ENCODE measurements at places on chromosomes 6 and 20.

GRCh38 chr6:149856256-149856994, 7.7 kb downstream of the LRP11 start:
- no peak for DNase-seq

GRCh38 chr6:92281571-92282076, 1137.7 kb downstream of the EPHA7 start:
- DNase-seq, result no peak

DNA sequence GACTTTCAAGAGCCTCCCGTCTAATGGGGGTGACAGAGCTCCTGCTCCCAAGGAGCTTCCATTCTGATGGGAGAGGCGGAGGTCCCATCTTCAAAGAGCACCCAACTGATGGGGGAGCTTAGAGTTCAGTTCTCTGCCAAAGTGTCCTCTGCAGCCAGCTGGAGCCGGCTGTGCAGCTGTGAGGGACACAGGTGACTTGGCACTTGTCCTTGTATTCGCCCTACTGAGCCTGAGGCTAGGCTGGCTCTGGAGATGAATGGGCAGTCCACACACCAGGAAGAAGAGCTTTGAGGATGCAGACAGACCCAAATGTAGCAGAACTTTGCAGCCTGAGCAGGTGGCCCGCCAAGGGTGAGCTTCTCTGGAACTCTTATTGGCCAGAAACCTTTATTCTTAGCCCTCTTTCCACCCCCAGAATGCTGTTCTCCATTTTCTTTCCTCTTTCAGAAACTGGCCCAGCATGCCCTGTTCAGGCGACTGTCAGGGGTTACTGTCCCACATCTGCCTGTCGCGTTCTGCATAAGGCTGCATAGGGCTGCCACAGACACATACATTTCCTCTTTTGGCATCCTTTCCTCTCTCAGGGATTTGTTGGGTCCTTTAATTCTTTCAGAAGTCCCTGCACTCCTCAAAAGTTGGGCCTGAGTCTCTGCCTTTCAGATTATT, 108.7 kb upstream of the LRFN2 start:
- no peak for DNase-seq

GRCh38 chr20:43247361-43247760, 57.7 kb upstream of the PTPRT start:
- DNase-seq, result no peak

DNA sequence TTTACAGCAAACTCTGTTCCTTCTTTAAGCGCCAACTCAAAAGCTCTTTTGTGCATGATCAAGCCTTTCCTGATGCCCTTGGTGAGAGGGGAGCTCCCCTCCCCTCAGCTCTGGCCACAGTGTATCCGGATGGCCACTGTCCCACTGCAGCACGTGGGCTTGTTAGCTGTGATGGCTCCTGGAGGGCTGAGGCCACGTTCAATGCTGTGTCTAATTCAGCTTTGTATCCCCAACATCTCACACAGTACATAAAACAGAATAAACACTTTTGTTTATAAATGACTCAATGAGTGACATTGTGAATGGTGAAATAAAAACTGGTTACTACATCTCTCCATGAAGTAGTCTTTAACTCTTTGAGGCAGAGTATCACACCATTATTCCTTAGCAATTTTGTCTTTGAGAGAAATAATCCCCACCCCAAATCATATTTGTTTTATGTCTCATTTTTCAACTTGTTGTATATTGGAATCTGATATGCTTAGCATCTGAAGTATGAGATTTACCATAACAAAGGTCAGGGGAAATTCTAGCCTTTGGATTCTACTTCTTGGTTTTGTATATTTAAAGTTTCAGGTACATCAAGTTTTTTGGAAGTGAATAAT, 44.5 kb downstream of the EDN1 start:
- DNase-seq, result no peak

DNA sequence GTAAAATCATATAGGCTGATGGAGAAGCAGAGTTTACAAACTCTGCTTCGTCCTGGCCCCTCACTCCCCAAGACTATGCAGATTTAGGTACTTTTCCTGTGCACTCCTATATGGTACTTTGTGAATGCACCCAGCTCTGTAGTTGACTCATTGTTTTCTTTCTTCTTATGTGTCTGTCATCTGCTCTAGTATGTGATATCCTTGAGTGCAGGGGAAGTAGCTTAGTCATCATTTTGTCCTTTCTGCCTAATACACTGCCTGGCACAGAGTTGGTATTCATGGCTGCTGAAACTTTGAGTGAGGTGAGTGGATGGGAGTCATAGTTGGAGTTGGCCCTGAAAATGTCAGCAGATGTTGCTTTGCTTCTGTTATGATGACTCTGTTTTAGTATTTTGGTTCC, 222.6 kb downstream of the RNF144B start:
- DNase-seq, result no peak

DNA sequence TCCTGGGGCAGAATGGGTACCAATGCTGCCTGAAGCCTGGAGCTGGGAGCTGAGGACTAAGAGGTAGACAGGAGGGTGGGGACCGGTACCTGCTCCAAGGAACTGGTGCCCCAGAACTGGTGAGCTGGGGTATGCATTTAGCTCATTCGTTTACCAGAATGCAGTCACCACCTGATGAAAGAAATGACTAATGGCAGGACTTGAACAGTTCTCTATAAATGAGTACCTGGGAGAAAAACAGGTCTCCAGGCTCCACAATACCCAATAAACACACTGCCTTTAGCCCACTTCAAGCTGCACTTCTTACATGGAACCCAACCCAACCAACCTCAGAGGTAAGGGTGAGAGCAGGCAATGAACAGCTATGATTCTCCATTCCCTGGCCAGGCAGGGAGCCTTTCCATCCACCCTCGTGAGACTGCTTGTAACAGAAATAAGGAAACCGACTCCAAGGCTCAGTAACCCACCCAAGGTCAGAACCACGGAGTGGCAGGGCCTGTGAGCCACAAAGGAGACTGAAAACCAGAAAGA, 15.4 kb downstream of the FKBP1A start:
- DNase-seq, result no peak

DNA sequence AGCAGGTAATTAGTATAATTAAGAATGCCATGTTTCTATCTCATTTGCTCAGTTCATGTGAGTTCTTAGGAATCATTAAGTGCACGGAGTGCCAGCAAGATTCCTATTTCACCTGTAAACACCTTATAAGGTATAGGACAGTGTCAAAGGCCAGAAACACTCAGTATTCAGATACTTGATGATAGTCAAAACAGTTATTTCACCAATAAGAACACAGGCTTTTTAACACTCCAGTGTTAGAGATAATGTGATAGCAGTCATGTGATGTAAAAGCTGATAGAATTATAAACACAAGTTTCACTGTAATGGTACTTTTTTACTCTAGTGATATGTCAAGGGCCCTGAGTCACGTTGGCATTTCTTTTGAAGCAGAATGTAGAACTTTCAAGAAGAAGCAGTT, at the start of gene GPRC6A:
Gene GPRC6A, minus strand, starts transcription at position 101 of the 400 bp plus-strand sequence. Its CDS starts 70 bp downstream, at position 31.
- no peak for DNase-seq

GRCh38 chr20:33028875-33029274, 2.6 kb upstream of the BPIFB6 start:
- DNase-seq, result no peak

DNA sequence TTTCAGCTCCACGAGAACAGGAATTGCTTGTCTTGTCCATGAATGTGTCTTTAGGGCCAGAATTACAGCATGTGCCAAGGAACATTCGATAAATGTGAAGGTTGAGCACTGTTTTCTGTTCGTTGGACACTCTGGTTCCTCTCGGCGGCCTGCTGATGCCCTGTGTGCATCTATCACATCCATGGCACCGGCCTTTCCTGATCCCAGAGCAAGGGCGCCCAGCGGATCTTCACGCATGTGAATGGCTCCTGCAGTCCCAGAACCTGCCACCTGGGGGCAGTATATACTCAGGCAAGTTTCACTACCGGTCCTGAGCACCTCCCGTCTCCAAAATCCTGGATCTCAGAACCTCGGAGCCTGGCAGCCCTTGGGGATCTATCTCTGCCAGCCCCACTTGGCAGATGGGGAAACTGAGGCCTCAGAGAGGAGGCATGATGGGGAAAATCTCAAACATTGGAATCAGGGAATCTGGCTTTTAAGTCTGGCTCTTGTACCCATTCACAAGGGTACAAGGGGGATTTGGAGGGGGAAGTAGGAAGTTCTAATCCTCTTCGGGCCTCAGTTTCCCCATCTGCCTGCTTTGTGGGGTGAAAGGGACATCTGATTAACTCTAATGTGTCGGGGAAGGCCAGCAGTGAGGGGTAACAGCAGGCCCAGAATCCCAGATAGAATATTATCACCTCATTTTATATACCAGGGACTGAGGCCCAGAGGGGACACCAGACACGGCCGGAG, 4.3 kb upstream of the CEBPB start:
- DNase-seq, result peak; percentile 80

DNA sequence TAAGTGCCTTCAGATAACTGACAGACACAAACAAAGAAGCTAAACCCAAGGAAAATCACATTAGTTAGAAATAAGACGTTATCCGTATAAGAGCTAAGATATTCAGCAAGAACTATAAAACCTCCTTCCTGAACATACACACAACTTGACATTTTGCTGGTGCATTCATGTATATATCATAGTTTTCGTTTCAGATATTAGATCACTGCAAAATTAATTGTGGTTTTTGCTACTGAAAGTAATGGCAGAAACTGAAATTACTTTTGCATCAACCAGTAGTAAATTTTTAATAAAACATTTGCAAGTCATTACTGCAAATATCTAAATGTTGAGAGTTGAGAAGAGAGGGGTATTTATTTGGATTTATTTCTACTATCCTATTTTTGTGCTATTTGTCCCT, 26.1 kb upstream of the KCNQ5 start:
- DNase-seq, result no peak

- no peak for DNase-seq
Observed at GRCh38 chr6:52691718-52692117, 20.8 kb downstream of the TMEM14A start.

DNA sequence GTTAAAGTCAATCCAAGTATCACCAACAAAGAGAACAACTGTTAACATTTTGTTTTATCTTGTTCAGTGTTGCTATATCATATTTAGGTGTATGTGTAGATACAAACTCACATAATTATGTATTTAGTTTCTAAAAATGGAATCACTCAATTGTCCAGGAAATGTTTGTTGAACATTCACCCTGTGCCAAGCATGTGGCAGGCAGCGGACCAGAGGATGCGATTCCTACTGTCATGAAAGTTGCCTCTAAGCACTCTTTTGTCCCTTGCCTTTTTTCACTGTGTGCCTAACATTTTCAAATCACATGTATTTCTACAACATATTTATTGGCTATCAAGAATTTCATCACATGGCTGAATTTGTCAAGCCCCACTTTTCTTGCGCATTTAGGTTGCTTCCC, 16.9 kb upstream of the TGM2 start:
- no peak for DNase-seq

DNA sequence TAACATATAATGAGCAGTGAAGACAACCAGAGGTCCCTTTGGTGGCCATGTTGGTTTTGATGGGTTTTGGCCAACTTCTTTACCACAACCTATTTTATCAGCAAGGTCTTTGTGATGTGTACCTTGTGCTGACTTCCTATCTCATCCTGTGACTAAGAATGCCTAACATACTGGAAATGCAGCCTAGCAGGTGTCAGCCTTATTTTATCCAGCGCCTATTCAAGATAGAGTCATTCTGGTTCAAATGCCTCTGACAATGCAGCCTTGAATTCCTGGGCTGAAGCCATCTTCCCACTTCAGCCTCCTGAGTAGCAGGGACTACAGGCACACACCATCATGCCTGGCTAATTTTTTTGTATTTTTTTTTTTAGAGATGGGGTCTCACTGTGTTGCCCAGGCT, 7.8 kb upstream of the TRIM38 start:
- DNase-seq, result no peak

GRCh38 chr20:1034415-1034789, 32.3 kb upstream of the RSPO4 start:
- no peak for DNase-seq

DNA sequence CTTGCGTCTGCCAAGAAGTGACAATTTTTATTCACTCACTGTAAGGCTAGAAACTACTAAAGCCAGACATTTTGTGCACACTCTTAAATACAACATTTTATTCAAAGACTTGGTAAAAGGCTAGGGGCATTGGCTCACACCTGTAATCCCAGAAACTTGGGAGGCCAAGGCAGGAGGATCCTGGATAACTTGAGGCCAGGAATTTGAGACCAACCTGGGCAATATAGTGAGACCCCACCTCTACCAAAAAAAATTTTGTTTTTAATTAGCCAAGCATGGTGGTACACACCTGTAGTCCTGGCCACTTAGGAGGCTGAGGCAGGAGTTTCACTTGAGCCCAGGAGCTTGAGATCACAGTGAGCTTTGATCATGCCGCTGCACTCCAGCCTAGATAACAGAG, 11.3 kb upstream of the SENP6 start:
- DNase-seq, result no peak

DNA sequence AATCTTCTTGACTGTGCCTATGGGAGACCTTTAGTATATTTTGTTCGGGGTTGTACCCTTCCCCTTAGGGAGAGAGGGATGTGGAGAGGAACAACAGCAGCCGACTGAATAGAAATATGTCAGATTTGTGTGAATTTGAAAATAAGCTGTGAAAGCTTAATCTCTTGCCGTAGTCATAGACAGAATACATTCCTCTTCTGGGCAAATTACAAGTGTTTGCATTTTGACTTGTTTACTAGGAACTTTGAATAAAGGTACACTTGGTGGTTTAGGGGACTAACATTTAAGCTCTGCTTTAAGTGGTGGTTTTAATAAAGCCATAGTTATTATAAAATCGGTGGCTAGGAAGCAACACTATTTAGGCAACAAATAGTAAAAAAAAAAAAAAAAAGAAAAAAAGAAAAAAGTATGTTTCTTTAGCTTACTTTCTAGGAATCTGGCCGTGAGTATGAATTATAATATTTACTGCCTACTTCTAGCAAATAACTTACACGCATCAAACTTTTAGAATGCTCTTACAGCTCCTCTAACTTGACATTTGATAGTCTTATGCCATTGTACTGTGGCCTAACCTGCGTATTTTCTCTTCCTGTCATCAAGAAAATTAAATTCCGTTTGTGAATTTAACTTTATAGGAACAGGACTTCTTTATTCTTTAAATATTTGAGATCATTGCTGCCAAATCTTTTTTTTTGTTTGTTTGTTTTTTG, 65.1 kb downstream of the ZBTB2 start:
- DNase-seq, result no peak

DNA sequence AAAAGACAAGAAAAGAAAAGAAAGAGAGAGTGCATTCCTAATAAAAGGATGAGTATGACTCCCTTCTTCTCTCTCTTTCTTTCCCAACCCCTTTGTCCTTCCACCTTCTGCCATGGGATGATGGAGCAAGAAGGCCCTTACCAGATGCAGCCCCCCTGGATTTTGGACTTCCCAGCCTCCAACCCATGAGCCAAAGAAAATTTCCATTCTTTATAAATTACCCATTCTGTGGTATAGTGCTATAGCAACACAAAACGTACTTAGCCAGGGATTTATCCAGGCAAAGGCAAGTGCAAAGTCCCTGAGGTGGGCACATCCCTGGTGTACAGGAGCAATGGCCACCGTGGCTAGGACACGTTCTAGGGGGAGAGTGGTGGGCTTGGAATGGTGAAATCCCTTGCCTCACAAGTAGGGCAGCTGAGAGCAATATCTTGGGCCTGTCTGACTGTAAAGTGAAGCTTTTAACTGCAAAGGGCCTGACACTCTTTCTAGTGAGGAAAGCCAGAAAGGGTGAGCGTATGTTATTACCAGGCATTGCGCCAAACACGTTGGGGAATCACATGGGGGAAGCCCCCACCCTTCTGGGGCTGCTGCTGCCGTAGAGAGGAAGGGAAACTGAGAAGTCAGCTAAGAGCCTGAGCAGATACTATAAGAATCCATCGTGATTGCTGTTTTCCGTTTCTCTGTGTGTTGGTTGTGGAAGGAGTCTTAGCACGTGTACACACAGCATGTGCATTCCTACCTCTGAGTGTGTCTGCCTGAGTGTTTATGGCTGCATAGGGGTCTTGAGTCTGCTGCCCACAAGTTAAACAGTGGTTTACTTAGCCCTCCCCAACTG, 50.7 kb upstream of the SIRPA start:
- peak; percentile 28 for DNase-seq

GRCh38 chr6:79031821-79032590, 46.0 kb downstream of the PHIP start:
- no peak for DNase-seq

Measured in activated T-cell treated with anti-CD3 and anti-CD28 coated beads for 24 hours (primary cell).